ENCODE measurements at places on chromosomes 2 and 18. TPM values are rescaled to one million over a fixed set of nuclear protein-coding genes. Genes with fewer than 3 reads are reported as not detected.
A peak's percentile ranks its signal among the peaks of the same experiment; 100 is the strongest.

The CD8B2 gene
- total RNA-seq: not detected

The SERPINB11 gene
- total RNA-seq: not detected

The GALNT14 gene
- 9.7 TPM for total RNA-seq

The BZW1 gene
- 396 TPM for total RNA-seq

The CHMP1B gene
- total RNA-seq: 19.1 TPM

The FHOD3 gene
- total RNA-seq: 0.34 TPM

The AQP12A gene
- total RNA-seq: not detected

The LRP2 gene
- total RNA-seq: 0.26 TPM

The METTL8 gene
- total RNA-seq: 33.5 TPM

The G6PC2 gene
- not detected for total RNA-seq

The UGT1A8 gene
- total RNA-seq: not detected

- DNase-seq: no peak
- no peaks in the 10 kb centered on the region for H3K36me3 ChIP-seq
- no peak overlapping the region for H3K27ac ChIP-seq
- H3K4me3 ChIP-seq: no peak overlapping the region
Observed at GRCh38 chr2:238139196-238140039, 950 bp downstream of the KLHL30 start.

- H3K4me1 ChIP-seq: no peaks in the 10 kb centered on the region
- H3K27ac ChIP-seq: no peak overlapping the region
- peaks cover 75% of the 10 kb centered on the region for H3K36me3 ChIP-seq
- H3K4me3 ChIP-seq: no peak overlapping the region
- no peak for DNase-seq
- H3K27me3 ChIP-seq: no peaks in the 10 kb centered on the region
Observed at GRCh38 chr2:47811668-47812067, 28.7 kb downstream of the MSH6 start.

GRCh38 chr18:10416065-10416464 lies 38.4 kb upstream of the APCDD1 start:
- no peak overlapping the region for H3K4me3 ChIP-seq
- H3K27ac ChIP-seq: no peak overlapping the region
- H3K4me1 ChIP-seq: no peaks in the 10 kb centered on the region
- no peaks in the 10 kb centered on the region for H3K36me3 ChIP-seq

DNA sequence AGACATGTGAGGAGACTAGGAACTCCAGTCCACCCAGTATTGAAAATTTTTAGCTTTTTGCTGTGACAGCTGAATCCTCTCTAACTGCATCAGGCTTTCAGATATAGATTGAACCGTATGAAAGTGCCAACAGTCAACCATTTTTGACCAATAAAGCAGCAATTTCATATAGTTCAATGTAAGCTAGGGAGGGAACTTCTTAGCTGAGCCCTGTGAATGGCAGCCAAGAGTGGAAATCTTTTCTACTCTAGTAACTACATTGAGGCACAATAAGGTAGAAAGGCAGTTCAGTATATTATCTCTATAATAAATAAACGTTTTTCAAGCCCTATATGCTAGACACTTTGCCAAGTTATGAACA lies 96.3 kb upstream of the TANK start:
- H3K27me3 ChIP-seq: no peaks in the 10 kb centered on the region
- H3K4me3 ChIP-seq: no peak overlapping the region
- no peaks in the 10 kb centered on the region for H3K36me3 ChIP-seq
- peaks cover 6% of the 10 kb centered on the region for H3K4me1 ChIP-seq
- DNase-seq: no peak

DNA sequence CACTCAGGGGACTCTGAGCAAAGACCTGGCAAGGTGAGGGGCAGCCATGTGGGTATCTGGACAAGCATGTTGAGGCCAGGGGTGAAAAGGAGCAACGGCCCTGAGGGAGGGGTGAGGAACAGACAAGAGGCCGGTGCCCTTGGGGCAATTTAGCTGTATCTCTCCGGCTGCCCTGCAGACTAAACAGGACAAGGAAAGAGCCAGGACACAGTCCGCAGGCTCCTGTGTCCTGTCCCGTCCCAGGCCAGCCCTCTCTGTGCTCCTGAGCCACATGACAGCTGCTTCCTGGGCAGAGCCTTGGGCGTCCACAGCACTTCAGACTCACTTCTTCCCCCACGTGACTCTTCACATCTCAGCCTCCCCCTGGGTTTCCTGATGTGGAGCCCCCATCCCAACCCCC lies 206.1 kb downstream of the KLHL29 start:
- H3K4me1 ChIP-seq: peaks cover 33% of the 10 kb centered on the region
- H3K4me3 ChIP-seq: no peak overlapping the region
- H3K27ac ChIP-seq: no peak overlapping the region

GRCh38 chr2:241541564-241542277 lies 16.8 kb upstream of the BOK start:
- no peak overlapping the region for H3K27ac ChIP-seq
- H3K4me3 ChIP-seq: no peak overlapping the region
- DNase-seq: no peak
- peaks cover 26% of the 10 kb centered on the region for H3K4me1 ChIP-seq

DNA sequence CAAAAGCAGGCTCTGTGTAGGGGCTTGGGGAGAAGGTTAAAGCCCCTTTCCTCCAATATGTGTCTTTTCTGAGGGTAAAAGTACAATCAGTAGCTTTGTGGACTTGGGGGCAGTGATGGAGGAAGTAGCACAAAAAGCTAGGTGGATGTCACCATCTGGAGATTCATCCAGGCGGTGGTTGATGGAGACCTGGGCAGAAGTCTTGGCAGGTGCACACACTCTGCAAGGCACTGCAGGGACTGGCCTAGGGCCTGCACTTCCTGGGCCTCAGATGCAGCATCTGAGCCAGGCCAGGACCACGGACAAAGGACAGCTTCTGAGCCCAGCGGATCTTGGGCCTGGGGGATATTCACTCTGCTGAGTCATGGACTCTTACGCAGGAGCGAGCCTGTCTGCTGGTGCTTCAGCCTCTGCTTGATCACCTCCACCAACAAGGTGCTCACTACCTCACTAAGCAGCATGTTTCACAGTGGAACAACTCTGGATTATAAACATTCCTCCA lies 391.1 kb downstream of the TNS1 start:
- H3K27me3 ChIP-seq: no peaks in the 10 kb centered on the region
- no peak overlapping the region for H3K4me3 ChIP-seq
- no peak for DNase-seq
- H3K4me1 ChIP-seq: peaks cover 5% of the 10 kb centered on the region
- H3K36me3 ChIP-seq: no peaks in the 10 kb centered on the region

- peak overlapping the region; percentile 13 for H3K4me3 ChIP-seq
- H3K4me1 ChIP-seq: peaks cover 48% of the 10 kb centered on the region
- H3K36me3 ChIP-seq: peaks cover 3% of the 10 kb centered on the region
- peak overlapping the region; percentile 83 for H3K27ac ChIP-seq
Observed at GRCh38 chr18:3995476-3996102, 459.5 kb downstream of the DLGAP1 start.

DNA sequence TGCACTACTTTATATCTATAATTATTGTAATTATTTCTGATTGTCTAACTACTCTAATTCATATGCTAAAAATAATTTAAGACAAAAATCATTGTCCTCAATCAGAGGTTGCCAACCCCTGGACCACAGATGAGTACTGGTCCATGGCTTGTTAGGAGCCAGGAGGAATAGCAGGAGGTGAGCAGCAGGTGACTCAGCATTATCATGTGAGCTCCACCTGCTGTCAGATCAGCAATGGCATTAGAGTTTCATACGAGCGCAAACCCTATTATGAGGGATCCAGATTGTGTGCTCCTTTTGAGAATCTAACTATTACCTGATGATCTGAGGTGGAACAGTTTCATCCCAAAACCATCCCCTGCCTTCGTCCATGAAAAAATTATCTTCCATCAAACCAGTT lies 1434.4 kb downstream of the LRP1B start:
- no peaks in the 10 kb centered on the region for H3K36me3 ChIP-seq
- H3K4me1 ChIP-seq: no peaks in the 10 kb centered on the region
- H3K27me3 ChIP-seq: no peaks in the 10 kb centered on the region
- DNase-seq: no peak
- no peak overlapping the region for H3K4me3 ChIP-seq

- no peaks in the 10 kb centered on the region for H3K4me1 ChIP-seq
- DNase-seq: peak; percentile 27
- H3K27ac ChIP-seq: no peak overlapping the region
- no peaks in the 10 kb centered on the region for H3K36me3 ChIP-seq
- H3K4me3 ChIP-seq: no peak overlapping the region
- H3K27me3 ChIP-seq: no peaks in the 10 kb centered on the region
Observed at GRCh38 chr2:44100351-44100750, 68.3 kb upstream of the PPM1B start.

DNA sequence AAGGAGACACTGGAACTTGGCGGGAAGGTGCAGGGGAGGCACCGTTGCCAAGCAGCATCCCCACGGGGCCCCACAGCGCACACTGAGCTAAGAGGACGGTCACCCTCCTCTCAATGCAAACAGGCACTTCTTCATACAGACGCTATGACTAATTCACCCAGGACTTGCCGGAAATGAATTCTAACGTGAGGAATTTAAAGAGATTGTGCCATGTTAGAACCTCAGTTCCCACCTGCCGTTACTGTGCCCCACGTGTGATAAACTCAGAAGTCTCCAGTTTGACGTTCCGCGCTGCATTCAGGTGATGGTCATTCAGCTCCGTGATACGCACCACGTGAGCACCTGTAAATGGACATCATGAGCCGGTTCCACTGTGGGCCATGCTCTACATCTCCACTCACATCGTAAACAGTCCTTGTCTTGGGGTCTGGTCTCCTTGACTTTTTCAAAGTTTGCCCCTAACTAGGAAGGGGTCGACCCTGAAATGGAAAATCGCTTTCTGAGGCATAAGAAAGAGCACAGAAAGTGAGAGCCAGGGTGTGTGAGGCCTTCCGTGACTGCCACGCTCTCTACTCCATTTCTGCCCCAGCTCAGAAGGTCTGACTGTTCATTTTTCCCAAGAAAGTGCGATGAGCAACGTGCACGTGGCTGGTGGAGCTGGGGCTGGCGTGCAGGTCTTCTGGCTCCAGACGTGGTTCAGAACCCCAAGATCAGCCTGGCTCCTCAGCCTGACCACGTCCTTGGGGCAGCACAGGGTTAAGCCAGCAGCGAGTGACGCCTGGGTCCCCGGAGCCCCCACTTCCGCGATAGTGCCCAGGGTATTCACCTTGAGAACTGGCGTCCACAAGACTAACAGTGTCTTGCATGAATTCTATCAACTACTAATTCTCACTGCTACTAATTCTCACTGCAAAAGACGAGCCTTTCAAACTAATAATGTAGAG lies 35.1 kb downstream of the TMEM18 start:
- no peaks in the 10 kb centered on the region for H3K36me3 ChIP-seq
- H3K27ac ChIP-seq: no peak overlapping the region
- H3K4me3 ChIP-seq: no peak overlapping the region
- no peaks in the 10 kb centered on the region for H3K4me1 ChIP-seq
- DNase-seq: no peak

GRCh38 chr2:24893934-24894333 lies 26.1 kb downstream of the ADCY3 start:
- no peak overlapping the region for H3K27ac ChIP-seq
- H3K27me3 ChIP-seq: no peaks in the 10 kb centered on the region
- no peaks in the 10 kb centered on the region for H3K4me1 ChIP-seq
- no peak for DNase-seq

GRCh38 chr2:120857422-120857821 lies 121.8 kb downstream of the GLI2 start:
- H3K36me3 ChIP-seq: no peaks in the 10 kb centered on the region
- H3K4me3 ChIP-seq: no peak overlapping the region
- no peak for DNase-seq
- no peak overlapping the region for H3K27ac ChIP-seq

- peaks cover 10% of the 10 kb centered on the region for H3K4me1 ChIP-seq
- H3K27me3 ChIP-seq: no peaks in the 10 kb centered on the region
- H3K36me3 ChIP-seq: no peaks in the 10 kb centered on the region
- DNase-seq: peak; percentile 6
- no peak overlapping the region for H3K27ac ChIP-seq
Observed at GRCh38 chr18:29250843-29251242, 1073.9 kb upstream of the CDH2 start.

DNA sequence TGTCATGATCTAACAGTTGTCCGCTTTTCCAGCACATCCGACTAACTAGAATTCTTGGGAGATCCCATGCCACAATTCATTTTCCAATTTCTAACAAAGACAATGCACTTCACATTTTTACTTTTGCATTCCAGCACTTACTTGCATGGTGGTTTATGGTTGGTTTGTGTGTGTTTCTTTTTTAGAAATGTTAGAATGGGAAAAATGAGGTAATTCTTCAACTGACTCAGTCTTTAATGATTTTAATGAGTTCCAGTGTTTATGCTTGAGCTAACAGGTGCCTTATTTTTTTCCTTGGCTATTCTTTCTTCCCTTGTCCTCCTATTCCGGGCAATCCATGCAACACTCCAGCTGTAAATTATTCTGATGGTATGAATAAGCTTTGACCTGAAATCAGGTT lies 46.4 kb downstream of the SLC8A1 start:
- no peak overlapping the region for H3K4me3 ChIP-seq
- no peak for DNase-seq
- H3K36me3 ChIP-seq: no peaks in the 10 kb centered on the region
- peaks cover 31% of the 10 kb centered on the region for H3K27me3 ChIP-seq

- no peaks in the 10 kb centered on the region for H3K27me3 ChIP-seq
- H3K27ac ChIP-seq: no peak overlapping the region
- DNase-seq: no peak
- no peaks in the 10 kb centered on the region for H3K36me3 ChIP-seq
Observed at GRCh38 chr2:24328010-24328409, 32.3 kb downstream of the ITSN2 start.

DNA sequence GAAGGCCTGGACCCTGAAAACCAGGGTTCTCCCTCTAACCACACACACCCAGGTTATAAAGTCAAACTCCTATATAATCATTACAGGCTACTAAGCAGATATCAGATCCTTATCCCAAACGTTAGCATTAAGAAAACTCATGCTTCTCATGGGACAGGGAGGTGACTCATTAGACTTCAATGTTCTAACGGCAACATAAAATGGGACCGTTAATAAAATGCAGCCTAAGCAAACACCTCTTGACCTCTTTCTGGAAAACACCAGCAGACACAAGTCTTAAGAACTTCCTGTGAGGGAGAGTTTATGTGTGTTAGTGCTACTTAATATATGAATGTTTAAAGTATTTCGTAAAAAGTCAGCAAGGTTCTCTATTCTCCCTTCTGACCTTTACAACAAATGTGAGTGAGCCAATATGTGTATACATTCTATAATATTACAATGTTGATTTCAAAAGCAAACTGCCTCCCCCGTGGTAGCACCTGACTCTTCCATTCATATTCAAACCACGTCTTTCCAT lies 31.7 kb downstream of the LPIN2 start:
- peaks cover 7% of the 10 kb centered on the region for H3K36me3 ChIP-seq
- peak overlapping the region; percentile 49 for H3K27ac ChIP-seq
- peak; percentile 52 for DNase-seq
